ENCODE measurements at places on chromosomes 1 and 21. TPM values are rescaled to one million over a fixed set of nuclear protein-coding genes. Genes with fewer than 3 reads are reported as not detected.

GRCh38 chr1:19055001-19055400 is 98.5 kb upstream of the IFFO2 start:
- DNase-seq, result no peak

DNA sequence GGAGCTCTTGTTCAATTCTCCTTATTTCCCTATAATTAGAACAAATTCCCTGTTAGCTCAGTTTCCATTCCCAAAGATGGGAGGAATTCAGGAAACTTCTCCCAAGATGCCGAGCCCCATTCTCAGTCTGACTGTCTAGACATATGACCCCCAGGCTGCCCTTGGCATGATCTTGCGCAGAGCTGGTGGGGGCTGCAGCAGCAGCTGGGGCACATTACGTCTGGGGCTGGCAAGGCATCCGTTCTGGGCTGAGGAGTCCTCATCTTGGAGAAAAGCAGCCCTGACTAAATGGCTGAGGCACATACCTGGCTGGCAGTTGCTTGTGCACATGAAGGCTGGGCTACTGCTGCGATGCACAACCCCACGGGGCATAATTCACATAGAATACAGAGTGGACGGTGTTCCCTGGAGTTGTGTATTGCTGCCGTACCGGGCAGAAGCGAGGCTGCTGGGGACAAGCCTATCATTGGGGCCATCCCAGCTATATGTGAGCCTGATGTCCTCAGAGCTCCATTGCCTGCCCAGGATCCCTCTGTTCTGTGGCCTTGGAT is 36.4 kb upstream of the TRABD2B start:
- no peak for DNase-seq

DNA sequence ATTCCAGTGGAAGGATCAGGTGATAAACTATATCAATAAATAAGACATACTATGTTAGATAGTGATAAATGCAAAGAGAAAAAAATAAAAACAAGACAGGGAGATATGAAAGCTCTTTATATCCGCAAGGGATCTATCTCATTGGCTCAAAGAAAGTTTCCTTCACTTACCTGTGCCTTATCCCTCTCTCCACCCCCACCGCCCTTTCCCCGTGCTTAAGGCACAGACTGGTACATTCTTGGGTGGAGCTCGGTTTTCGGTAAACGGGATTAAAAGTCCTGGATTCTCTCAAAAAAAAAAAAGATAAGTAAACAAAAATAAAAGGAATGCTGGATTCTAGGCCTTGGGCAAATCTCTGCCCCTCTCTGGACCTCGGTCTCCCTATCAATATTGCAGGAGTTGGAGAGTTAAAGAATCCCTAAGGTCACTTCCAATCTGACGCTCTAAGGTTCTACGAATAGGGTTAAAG is 593 bp upstream of the DNAJC16 start:
- DNase-seq, result no peak

Gene KLF17
- total RNA-seq, result 1.2 TPM

Gene SYT11
- 8.5 TPM for total RNA-seq

Measured in RPMI7951 (cell line).